ENCODE measurements at places on chromosomes 2 and 18. TPM values are rescaled to one million over a fixed set of nuclear protein-coding genes. Genes with fewer than 3 reads are reported as not detected.

DNA sequence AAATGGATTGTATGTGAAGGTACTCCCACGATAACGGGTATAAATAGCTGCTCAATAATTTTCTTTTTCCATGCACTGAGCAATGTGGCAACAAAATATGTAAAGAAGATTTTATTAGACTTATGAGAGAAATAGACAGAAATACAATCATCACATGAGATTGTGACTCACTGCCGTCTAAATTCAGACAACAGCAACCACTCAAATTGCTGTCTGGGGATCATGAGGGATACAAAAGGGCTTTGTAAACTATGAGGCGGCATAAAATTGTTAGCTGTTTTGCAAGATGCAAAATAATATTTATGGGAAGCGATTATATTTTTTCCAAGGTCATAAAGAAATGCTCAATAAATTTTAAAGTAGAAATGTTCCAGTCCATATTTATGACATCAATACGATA is 259.1 kb upstream of the AGAP1 start:
- no peak for DNase-seq

DNA sequence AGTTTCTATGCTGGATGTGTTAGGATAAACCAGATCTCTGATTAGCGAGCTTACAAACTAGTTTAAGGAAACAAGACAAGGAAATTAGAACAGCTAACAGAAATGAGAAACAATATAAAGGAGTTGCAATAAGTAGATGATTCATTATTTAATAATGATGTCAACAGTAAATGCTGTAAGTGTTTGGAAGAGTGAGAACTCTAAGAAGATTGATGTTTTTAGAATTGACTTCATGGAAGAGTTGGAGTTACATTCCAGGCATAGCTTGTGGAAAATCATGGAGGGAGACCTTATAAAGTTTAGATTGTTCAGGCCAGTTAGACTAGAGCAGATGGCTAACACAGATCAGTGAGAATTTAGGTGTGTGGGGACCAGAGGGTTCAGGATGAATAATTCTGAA is 32.6 kb downstream of the PPP1R1C start:
- DNase-seq = no peak

- peak; percentile 59 for DNase-seq
Measured at GRCh38 chr18:31261792-31262582, 56.0 kb upstream of the DSG1 start.

- DNase-seq = no peak
Measured at GRCh38 chr2:60569680-60570111, 16.2 kb upstream of the BCL11A start.

DNA sequence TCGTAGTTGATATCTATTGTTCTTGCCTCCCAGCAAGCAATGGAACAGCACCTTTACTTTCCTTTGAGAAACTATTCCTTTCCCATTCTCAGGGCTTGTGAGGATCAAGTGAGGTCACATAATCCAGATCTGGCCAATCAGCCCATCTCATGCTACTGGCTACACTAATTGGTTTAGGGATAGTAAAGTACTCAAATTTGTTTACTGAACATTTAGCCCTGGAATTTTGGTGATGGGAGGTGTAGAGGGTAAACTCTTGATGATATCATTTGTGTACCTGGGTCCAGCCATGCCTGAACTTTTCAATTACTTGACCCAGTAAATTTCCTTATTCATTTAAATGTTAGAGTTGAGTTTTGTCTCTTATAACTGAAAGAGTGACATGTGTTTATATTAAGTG is 195.8 kb upstream of the TNP1 start:
- DNase-seq = no peak

- no peak for DNase-seq
Measured at GRCh38 chr18:34783501-34783900, 73.4 kb downstream of the DTNA start.

- DNase-seq = no peak
Measured at GRCh38 chr2:205066081-205066480, 520.8 kb downstream of the PARD3B start.

DNA sequence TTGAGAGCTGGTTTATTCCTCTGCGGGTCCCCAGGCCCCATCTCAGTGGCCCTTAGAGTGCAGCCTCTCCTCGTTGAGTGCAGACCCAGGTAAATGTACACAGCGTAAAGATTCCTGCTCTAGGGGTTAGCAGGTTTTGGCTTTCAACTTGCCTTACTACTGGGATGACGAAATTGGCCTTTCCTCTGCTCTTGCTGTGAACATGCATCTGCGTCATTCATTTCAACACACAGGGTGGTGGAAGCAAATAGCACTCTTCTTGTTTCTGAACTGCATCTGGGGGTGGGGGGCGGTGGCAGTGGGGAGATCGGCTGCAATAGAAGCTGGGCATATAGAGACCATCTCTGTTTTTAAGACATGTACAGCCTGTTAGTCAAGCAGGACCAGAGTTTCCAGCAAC is 16.5 kb upstream of the SLC16A14 start:
- DNase-seq = no peak

DNA sequence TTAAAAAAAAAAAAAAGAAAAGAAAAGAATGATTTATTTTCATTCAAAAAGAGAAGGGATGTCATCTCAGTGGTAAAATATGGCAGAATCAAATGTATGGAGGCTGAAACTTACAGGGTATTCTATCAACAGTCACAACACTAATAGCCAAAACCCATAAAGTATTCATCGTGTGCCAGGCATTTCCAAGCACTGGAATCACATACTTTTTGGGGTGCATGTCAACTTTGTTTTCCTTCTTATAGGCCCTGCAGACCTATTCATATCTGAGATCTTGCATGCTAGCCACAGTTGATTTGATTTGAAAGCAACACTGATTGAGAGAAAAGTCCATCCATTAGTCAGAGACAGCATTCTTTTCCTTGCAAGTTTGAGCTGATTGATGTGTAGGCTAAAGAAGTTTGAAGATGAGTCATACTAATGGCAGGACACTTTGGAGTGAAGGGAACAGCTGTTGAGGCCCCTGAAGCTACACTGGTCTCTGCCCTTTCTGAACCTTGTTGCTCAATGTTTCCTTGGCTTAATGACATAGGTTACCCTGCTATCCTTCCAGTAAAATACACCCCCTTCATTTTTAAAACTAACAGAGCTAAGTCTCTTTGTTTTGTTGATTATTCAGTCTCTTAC is 22.0 kb downstream of the KATNAL2 start:
- DNase-seq = peak; percentile 15

- DNase-seq = no peak
Measured at GRCh38 chr2:12071318-12071717, 324.9 kb downstream of the LPIN1 start.

DNA sequence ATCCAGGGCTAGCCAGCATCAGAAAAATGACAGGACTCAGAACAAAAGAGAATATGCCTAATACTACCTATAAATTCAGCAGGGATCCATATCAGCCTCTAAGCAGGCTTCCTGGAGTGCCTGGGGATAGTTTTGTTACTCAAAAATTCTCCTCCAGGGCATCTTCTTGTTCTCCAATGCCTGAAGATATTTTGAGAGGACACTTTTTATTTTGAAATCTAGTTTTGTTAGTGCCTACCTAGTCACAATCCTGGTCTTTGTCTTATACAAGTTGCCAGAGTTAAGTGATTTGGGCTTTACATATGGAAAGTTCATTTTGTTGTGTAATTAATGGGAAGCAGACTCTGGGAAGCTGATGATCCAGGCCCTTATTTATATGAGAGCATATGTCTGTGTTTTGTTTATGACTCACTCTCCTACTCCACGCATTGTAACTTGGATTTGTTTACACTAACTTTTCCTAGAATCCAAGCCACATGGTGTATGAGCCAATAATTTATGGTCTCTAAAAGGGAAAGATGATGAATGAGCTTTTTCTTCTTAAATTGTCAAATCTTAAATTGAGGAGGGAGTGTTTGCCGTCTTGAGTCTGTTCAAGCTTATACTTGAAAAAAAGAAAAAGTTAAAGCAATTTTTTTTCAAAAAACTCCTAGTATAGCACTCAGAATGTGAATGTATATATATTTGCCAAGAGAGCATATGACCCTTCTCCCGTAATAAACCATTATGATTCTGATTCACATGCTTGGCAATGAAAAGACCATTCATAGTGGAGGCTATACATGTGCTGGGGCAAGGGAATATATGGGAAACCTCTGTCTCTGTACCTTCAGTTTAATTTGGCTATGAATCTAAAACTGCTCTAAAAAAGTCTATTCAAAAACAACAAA is 370.3 kb downstream of the SETBP1 start:
- DNase-seq = no peak

Gene YES1
- total RNA-seq = 70.8 TPM

Gene DES
- not detected for total RNA-seq

Gene GPR39
- total RNA-seq = 0.51 TPM

Measured in HepG2 (cell line).